ENCODE measurements at places on chromosomes 3 and 15.
A peak's percentile ranks its signal among the peaks of the same experiment; 100 is the strongest.

DNA sequence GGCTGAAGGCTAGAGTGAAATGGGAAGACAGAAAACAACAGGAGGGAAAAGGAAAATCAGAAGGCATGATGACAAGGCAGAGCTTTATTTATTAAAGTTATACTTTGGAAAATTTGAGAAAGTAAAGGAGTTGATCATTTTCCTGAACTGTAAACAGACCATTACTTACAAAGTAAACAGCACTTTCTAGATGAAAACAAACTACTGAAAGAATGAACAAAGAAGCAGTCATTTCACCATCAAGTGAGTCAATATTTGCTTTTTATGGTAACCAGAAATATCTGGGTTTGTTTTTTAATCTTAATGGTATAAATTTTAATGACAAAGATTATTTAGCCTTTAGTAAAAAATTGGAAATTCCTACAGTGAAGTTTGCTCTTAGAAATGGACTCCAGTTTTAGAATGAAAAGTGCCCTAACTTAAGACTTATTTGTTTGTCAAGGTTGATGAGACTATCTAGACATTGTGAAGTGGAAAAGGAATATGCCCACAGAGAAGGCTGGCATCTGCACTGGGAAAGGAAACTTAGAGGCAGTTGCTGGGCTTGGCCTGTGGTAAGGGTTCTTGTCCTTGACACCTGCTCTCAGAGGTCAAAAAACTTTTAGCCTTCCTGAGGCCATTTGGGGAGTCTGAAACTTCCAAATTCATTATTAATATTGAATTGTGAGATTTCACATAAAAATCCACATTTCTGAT is 47.2 kb downstream of the SPTSSB start:
- DNase-seq = no peak

DNA sequence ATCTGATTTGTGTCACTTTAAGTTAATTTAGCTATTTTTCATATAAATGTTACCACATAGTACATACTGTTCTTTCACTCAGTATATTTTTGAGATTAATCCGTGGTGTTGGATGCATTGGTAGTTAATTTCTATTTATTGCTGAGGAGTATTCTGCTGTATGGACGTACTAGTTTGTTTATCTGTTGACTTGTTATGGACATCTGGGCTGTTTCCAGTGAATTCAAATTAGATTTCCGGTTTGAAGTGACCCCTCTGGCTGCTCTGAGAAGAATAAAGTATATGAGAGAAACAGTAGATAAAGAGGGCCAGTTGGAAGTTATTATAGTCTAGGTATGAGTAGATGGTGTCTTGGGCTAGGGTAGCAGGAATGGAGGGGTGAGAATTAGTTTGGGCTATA is 15.6 kb downstream of the KAT2B start:
- no peak for DNase-seq

GRCh38 chr3:160885791-160886286 is 129.8 kb downstream of the PPM1L start:
- peak; percentile 64 for DNase-seq

GRCh38 chr15:79164043-79164442 is 73.5 kb upstream of the RASGRF1 start:
- DNase-seq = no peak

GRCh38 chr3:114092151-114093015 is 35.8 kb downstream of the QTRT2 start:
- no peak for DNase-seq

DNA sequence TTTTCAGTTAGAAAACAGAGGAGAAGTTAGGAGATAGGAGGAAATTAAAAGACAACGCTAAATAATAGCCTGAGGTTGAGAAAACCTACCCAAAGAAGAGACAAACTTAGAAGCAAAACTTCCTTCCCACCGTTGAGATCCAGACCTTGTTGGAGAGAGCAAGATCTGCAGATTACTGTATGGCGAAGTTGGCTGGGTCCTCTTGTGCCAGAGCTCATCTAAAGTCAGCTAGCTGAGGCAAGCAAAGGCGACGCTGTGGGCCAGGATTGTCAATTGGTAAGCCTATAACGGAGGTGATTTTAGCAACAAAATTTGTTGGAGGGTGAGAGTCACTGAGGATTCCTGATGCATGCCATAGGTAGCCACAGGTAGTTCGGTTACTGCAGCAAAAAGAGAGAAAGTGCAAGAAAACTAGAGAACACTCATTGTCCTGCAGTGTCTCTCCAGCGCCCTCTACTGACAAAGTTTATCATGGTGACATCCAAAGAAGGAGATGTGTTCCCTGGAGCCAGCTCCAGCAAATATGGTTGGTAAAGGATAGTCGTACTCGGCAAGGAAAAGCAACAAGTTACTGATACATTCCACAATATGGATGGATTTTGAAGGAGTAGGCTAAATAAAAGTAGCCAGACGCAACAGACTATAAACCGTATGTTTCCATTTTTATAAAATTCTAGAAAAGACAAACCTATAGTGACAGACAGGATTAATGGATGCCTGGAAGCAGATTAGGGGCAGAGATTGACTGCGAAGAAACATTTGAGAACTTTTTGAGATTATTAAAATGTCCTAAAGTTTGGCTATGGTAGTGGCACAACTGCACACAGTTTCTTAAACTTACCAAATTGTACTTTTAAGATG is 9.8 kb upstream of the OR5K4 start:
- DNase-seq = peak; percentile 29

GRCh38 chr15:49686599-49686998 is 65.8 kb downstream of the DTWD1 start:
- peak; percentile 30 for DNase-seq

DNA sequence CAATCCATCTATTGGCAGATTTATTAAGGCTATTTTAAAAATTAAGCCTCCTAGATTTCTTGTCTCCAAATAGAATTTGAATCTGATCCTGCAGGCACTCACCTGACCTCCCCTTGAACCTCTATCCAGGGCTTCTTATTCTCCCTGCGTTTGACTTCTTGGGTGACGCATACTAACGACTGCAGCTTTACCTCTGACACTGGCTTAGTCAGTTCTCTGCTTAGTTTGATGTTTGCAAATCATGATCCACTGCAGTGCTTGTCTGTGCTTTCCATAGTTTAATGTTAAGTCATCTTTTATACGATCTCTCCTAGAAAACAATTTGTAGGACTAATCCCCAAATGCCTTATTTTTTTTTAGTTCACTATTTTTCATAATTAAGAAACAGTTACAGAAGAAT is 233.1 kb downstream of the ROBO1 start:
- no peak for DNase-seq

DNA sequence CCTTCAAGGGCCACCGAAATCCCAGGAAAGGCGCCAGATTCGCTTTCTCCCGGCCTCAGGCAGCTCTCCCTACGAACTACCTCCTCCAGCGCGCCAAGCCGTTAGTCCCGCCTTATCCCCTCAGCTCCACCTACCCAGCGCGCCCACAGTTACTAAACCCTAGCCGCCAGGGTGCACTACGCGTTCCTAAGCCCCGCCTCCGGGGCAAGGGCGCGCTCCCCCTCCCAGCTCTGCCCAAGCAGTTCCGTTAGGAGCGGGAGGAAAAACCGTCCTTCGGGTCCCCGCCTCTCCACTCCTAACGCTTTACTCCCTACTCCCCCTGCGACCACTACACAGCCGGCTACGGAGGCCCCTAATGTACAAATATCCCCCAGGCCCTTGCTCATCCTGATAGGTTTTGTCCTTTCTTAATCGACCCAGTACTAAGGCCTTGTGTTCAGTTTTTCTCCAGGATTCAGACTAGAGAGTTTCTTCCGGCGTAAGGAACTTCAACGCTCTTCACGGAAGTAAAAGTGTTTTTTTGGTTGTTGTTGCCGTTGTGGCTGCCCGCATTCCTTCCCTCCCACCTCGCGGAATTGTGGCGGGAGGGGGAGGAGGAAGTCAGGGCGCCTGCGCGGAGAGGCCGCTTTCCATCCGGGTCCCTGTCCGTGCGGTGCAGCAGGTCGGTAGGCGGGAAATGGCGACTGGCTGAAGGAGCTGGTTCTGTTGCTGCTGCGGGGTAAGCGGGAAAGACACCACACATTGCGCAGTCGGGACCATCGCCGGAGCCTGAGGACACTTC is at the start of gene CTDSPL2:
Gene CTDSPL2, plus strand, starts transcription at position 655 of the 781 bp plus-strand sequence. CDS start 31,386 bp downstream, outside the sequence.
- peak; percentile 99 for DNase-seq

DNA sequence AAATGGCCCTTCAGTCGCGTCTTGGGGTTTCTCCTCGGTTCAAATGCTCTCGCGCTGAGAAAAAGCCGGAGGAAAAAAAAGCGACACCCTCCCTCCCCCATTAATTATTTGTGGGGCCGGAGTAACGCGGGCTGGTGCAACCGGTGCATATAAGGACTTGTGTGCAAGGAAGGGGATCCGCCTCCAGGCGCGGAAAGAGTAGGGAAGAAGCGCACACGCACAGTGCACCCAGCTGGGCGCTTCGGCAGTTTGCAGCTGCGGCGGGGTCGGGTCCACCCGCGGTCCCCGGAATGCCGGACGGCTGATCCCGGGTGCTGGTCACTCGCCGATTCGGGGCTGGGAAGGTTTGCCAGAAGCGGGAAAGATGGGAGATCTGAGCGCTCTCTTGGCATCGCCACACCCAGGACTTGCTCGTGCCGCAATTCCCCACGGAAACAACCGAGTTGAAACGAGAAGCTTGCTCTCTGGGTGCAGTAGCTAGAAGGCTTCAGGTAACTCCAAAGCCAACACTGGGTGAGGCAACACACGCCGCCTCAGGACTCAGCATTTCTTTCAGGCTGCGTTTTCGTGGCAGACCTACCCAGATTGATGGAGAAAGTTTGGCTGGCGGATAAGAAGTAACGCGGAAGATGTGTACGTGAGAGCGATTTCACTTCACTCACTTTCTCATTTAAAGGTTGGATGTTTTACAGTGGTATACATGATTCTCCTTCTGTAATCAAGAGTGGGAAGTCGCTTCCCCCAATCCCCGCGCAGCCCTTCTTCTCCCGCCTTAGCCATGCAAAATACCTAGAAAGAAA is 720 bp upstream of the TNIK start:
- DNase-seq = peak; percentile 48

DNA sequence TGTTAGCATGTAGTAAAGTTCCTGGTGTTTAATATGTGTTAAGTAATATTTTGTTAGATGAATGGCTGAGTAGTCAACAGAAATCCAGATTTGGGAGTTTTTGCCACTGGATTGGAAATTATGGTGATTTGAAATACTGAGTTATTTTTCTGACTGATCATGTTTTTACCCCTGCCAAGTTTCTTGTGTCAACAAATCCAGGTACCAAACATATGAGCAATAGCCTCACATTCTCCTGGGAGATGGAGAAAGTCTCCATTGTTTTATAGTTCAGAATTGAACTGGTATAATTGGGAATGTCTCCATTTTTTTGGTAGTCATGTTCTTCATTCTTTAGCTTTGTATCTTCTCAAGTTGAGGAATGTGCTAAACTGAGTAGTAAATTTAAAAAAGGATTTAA is 767.2 kb upstream of the LMCD1 start:
- DNase-seq = peak; percentile 46

DNA sequence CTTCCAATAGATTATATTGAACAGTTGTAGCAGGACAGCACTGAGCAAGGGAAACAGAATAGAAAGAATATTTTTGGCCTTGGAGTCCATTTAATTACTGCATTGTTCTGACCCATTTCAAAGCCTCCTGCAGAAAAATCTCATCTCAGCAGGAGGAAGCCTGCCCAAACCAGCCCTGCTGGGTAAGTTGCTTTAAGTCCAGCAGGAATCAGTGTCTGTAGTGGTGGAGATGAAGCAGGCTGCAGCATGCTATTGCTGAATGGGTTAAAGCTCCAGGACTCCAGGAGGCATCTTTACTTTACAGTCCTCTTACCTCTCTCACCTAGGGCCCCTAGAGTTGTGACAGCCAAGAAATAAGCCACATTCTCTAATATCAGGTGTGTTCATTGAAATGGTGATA is 380.3 kb upstream of the THBS1 start:
- DNase-seq = no peak

DNA sequence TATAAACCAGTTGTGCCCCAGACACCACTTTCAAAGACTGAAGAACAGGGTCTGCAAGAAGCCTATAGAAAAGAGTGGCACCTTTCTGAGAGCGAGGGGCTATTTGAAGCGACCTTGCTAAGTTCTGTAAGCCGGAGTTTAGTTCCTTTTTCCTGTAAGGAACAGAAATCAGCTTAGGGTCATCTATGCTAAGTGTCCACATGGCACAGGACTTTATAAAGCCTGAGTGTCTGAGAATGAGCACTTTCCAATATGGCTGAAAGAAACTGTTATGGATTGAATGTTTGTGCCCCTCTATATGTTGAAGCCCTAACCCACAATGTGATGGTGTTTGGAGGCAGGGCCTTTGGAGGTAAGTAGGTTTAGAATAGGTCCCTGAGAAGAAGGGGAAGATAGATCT is 4.0 kb upstream of the A4GNT start:
- no peak for DNase-seq

- DNase-seq = no peak
Measured at GRCh38 chr3:9345041-9345440, 17.8 kb upstream of the THUMPD3 start.

DNA sequence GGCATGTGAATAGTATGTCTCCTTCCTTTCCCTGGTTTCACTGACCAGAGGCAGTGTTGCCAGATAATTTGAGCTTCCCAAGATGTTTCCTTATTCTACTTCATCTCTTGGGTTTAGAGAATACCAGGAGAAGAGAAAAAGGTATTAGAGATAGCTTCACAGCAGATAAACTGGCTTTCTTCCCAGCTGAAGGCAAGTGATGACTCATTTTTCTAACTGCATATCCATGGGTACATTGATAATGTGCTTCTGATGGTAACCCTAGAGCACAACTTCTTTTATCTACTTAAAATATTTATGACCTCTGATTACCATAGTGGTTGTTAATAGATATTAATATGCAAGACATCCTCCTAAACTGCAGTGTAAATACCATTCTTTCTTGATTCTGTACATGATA is 34.6 kb upstream of the CMTM8 start:
- DNase-seq = peak; percentile 17

DNA sequence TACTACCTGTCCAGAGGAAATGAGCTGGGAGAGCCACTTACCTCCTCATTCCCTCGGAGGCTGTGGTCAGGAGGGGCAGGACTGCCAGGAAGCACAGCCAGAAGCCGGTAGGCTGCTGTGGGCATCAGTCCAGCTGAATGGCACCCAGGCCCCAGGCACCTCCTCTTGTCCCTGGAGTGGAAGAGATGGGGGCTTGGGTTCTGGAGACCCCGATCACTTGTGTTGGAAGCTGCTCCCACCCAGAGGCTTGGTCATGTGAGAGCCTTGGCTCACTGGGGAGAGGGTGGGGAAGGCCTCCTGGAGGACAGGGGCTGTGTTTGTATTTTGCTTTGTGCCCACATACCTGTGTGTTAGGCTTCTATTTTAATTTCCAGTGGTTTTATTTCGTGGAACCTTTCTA is 261.9 kb downstream of the GABRG3 start:
- no peak for DNase-seq

DNA sequence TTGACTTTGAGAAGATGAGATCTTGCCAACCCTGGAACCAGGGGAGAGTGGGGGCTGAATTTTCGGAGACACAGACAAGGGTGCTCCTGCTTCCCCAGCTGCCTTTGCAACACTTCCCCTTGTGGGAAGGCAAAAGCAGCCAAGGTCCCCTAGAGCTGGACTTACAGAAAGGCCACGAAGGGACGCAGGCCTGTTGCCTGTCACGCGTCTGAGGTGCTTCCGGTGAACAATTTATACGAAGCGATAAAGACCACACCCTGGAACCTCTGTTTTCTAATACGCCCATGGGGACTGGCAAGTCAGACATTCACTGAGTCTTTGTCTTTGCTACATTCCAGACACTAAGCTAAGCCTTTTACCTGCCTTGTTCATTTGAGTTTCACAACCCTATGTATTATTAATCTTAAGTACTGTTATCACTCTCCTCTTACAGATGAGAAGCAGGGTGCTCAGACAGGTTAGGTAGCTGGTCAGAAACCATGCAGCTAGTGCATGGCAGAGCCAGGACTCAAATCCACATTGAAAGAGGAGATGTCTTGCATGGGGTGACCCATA is 13.2 kb downstream of the MEGF11 start:
- no peak for DNase-seq

Measured in fibroblast of skin of back (primary cell).